MV-4-11 (cell line): ENCODE measurements at places on chromosomes 12 and 14.
A peak's percentile ranks its signal among the peaks of the same experiment; 100 is the strongest.

- DNase-seq = no peak
Measured at GRCh38 chr14:61418746-61419145, 97.4 kb downstream of the PRKCH start.

- no peak for DNase-seq
Measured at GRCh38 chr14:99717682-99718013, 33.5 kb downstream of the CYP46A1 start.

- DNase-seq = no peak
Measured at GRCh38 chr12:109687250-109687649, 26.4 kb upstream of the FAM222A start.

DNA sequence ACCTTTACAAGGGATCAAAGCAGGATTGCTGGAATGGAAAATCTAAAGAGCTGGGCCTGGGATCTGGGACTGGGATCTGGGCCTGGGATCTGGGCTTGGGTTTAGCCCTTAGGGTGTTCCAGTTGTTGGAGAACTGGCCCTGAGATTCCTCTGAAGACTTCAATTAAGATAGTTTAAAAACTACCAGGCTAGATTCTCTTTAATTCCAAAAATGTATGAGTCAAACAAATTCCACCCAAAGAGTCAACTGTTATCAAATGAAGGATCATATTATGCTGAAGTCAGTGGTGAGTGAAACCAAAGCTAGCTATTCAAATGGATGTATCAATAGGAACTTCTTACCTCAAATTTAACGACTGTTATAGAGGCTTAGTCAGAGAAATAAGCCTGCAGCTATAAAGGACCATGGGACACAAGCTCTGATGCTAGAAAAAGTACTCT lies 40.5 kb downstream of the LIMA1 start:
- no peak for DNase-seq

DNA sequence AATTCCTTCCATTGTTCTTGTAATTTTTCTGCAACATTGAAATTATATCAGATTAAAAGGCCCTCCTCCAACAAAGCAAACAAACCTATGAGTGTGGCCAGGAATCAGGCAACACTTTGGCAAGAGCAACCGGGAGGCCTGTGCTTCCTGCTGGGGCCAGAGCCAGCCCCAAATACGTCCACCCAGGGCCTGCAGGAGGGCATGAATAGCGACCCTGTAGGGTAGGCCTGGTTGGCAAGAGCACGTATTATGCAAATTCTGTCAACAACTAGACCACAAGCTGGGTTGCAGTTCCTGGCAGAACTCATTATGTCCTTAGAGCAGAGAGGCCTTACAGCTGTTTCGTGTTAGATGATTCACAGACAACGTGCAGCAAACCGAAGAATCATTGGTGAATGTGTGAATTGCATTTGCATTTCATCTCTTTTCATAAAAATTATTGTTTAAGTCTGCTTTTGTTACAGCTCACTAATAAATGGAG lies 26.9 kb upstream of the LGALS3 start:
- peak; percentile 89 for DNase-seq

GRCh38 chr14:97485201-97485600 lies 688.0 kb downstream of the VRK1 start:
- DNase-seq = no peak

GRCh38 chr12:54589964-54590363 lies 1.5 kb upstream of the PPP1R1A start:
- DNase-seq = no peak

GRCh38 chr12:78002878-78003277 lies 172.2 kb downstream of the NAV3 start:
- DNase-seq = peak; percentile 79

DNA sequence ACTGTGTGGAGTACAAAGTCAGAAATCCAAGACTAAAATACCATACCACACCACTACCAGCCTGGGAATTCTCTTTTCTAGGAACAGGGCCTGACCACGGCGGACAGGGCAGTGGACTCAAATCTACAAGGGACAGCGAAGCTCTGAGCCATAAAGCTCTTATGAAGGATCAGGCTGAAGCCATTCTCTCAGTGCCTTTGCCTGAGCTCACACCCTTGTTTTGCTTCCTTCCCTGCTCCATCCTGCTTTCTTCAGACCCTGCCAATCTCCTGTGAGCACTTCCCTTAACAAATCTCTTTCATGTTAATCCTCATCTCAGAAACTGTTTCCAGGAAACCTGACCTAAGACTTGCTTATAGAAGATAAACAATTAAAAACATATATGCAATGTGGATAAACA lies 398.5 kb downstream of the MDGA2 start:
- no peak for DNase-seq

GRCh38 chr14:95314609-95315008 lies 5.1 kb downstream of the CLMN start:
- DNase-seq = peak; percentile 85

- DNase-seq = no peak
Measured at GRCh38 chr14:100107236-100107635, 42.0 kb downstream of the EVL start.
